Dermis microvascular lymphatic vessel endothelial cell (primary cell): ENCODE measurements at places on chromosomes 12 and 14. TPM values are rescaled to one million over a fixed set of nuclear protein-coding genes. Genes with fewer than 3 reads are reported as not detected.

The RNU4-1 gene
- under 0.01 TPM in 2 replicates for total RNA-seq

The STAC3 gene
- 0.13 TPM in 2 replicates for total RNA-seq

The FSCB gene
- not detected in 2 replicates for total RNA-seq

The CLEC14A gene
- 84.2 and 116 TPM in 2 replicates for total RNA-seq

The NINJ2 gene
- 2.4 and 3.0 TPM in 2 replicates for total RNA-seq

The RARG gene
- 11.9 and 13.1 TPM in 2 replicates for total RNA-seq

The DTX1 gene
- 1.8 and 6.1 TPM in 2 replicates for total RNA-seq

The KRT7 gene
- total RNA-seq, result 7.0 and 52.2 TPM in 2 replicates

The IGFBP6 gene
- 2.7 and 6.9 TPM in 2 replicates for total RNA-seq

The GYS2 gene
- total RNA-seq, result not detected in 2 replicates

The ACTN1 gene
- total RNA-seq, result 152 and 367 TPM in 2 replicates

The SYT1 gene
- total RNA-seq, result 3.6 and 6.3 TPM in 2 replicates

The KLRC1 gene
- total RNA-seq, result not detected in 2 replicates

The FGF6 gene
- total RNA-seq, result not detected in 2 replicates
